ENCODE measurements at places on chromosomes 11 and 22.

- DNase-seq: no peak
Observed at GRCh38 chr22:27740202-27740748, 61.3 kb downstream of the MN1 start.

- no peak for DNase-seq
Observed at GRCh38 chr11:35563484-35564244, 38.2 kb upstream of the PAMR1 start.

- no peak for DNase-seq
Observed at GRCh38 chr11:76210931-76211851, 4.9 kb upstream of the WNT11 start.

- DNase-seq: peak; percentile 90
Observed at GRCh38 chr11:131748151-131749050, 378.0 kb downstream of the NTM start.

DNA sequence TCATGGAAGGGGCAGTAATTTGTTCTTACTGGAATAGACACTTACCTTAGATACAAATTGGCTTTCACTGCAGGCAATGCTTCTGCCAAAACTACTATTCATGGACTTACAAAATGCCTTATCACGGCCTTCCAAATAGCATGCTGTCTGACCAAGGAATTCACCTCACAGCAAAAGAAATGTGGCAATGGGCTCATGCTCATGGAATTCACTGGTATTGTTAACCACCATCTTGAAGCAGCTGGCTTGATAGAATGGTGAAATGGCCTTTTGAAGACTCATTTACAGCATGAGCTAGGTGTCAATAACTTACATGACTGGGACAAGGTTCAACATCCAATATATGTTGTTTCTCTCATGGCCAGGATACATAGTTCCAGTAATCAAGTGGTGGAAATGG, 21.9 kb downstream of the OR5B21 start:
- no peak for DNase-seq

DNA sequence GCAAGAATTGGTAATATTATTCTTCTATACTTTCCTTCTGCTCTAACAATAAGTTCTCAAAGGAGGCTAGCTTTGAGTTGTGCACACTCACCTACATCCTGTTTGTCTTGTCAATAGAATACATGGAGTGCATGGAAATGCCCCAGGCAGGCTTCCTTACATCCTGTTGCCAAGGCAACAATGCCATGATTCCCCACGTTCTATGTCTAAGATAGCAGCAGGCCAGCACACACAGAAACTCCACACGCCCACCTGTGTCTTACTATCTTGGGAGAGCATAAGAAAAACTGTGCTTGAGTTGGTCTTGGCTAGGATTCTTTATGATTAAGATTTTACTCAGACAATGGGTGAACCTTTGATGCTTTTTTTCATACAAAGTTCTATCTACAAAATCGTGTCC, 379.2 kb downstream of the AASDHPPT start:
- DNase-seq: no peak

- no peak for DNase-seq
Observed at GRCh38 chr11:27237643-27238042, 125.4 kb downstream of the CCDC34 start.

DNA sequence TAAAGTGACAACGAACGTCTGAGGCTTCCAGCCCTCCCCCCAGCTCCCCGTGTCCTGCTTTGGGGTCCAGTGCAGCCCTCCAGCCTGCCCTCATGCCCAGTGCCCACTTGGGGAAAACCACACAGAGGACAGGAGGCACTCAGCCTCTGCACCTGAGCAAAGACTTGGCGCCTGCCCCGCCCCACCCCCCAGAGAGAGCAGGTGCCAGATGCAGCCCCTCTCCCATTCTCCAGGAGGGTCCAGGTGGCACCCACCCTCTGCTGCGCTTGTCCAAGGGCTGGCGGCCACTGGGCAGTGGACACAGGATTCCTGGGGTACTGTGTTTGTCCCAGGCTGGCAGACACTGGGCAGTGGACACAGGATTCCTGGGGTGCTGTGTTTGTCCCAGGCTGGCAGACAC, 15.7 kb downstream of the RNH1 start:
- no peak for DNase-seq

DNA sequence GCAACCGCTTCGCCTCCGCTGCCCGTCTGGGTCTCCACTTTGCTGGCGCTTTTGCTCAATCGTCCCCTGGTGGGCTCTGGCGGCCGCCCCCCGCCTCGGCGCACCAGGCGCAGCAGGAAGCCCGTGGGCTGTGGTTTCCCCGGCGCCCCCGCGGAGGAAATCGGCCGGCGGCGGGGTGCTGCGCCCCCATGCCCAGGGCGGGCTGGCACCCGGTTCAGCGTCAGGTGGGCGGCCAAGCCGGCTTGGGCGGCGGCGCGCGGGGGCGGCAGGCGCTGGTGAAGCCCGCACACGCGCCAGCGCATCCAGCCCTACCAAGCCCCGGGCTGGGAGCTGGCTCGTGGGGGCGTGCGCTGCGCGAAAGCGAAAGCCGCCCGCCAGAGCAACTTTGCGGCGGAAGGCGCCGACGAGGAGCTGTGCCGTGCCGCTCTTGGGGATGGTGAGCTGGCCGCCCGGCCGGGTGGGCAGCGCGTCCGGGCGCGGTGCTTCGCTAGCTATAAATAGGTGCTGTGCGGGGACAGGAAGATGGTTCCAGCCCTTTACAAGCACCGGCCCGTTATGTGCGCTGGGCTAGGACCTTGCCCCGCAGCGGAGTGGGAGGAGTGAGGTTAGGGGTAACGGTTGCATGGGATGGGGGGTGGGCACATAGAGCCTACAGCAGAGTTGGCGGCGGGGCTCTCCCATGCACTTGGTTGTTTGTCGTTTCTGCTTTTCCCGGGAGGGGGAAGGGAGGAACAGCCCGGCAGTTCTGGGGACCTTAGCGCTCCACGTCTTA, 25.0 kb upstream of the SUSD2 start:
- no peak for DNase-seq

DNA sequence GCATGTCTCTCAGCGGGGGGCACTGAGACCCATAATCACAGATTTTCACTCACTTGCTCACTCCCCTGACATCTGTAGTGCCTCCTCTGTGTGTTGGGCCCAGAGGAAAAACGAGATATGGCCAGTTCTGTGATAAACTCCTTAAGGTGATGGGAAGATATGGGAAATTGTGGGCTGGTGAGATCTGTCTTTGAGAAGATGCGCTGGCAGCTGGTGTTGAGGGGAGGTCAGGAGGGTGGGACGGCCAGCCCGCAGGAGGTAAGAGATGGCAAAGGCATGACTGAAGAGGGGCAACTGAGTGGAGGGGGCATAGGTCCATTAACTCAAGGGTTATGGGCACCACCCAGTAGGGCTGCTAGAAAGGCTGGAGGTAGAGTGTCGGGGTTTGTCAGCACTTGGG, 60.1 kb upstream of the CLTCL1 start:
- DNase-seq: no peak

DNA sequence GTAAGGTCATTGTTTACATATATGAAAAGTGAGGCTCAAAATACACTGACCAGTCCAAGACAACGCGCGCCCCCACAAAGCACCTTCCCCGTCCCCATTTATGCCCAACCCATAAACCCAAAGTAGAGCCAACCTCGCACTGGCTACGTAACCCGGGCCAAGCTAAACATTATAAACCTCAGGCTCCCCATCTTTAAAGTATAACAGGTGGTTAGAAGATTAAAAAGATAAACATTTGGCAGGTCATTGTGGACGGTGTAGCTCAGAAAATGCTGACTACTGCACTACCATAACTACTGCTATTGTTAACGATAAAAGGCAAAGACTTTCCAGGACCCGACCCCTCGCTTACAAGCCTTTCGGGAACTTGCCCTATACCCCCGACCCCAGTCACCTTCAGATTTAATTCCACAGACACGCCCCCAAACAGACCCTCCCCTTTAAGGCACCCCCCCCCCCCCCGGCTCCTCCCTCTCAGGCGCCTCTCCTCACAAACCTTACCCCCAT, 470 bp downstream of the NUMA1 start:
- DNase-seq: no peak

DNA sequence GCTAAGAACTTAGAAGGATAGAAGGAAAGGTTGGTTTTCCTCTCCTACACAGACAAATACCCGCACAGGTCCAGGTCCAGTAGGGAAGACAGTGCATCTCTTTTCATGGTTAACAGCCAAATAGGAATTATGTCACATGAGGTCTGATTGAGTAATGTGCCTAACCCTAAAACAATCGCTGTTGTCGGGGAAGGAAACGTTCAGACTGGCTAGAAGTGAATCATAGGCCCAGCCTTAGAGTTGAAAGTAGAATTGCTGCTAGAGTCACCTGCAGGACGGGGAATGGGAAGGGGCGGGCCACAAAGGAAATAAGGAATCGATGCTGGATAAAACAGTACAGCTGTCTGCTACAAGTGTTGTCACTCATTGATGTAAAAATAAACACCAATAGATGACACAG, 12.4 kb upstream of the HTATIP2 start:
- DNase-seq: no peak

GRCh38 chr11:10641912-10642697, 51.5 kb downstream of the IRAG1 start:
- DNase-seq: no peak

- no peak for DNase-seq
Observed at GRCh38 chr11:118980191-118980881, 8.8 kb downstream of the FOXR1 start.

DNA sequence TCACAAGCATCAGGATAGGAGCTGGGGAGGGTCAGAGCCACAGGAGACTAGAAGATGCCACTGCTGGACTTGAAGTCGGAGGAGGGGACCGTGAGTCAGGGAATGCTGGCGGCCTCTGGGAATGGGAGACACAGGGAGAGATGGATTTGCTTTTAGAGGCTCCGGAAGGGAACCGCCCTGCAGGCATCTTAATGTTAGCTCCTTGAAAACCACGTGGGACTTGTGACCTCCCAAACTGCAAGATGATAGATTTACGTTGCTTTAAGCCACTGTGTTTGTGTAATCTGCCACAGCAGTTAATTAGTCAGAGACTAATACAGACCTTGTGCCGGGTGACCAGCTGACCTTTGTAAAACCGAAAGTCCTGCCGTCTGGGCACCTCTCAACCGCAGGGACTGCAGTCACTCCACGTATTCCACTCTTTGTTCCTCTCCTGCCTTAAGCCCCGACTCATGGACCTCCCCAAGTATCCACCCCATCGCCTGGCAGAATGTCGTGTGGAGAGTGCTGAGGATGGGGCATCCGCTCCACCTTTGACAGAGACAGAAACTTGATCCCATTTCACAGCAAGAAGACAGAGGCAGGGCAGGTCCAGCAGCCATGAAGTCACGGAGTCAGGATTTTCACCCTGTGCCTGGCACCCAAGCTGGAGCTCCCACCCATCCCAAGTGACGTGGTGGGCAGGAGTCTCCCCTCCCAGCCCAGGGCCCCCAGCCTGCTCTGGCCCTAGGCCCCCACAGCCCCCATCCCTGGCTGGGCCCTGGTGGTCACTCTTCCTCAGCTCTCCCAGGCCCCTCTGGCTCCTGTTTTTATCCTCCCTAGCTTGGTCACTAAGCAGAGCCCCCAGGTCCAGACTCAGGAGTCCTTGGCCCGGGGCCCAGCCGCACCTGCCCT, 19.4 kb upstream of the CTSD start:
- no peak for DNase-seq

Measured in NCI-H1417 (cell line).